ENCODE measurements at places on chromosomes 5 and 9.

DNA sequence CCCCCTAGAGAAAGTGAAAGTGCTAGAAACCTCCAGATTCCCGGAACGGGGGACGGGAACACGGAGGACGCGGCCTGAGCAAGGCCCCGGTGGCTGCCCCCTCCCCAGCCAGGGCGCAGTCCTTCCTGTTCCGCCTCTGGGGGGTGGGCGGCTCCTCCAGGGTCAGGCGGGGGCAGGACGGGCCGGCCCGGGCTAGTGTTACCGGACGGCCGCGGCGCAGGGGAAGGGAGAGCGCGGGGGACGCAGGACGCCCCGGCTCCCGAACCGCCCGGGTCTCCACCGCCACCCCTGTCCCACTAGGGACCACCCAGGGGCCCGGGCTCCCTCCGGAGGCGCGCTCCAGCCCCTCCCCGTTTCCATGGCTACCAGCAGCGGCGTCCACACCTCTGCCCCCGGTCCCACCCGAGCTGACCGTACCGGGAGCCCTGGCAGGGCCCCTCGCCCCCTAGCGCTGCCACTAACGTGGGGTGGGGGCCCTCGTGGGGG lies 579 bp downstream of the SLC12A7 start:
- DNase-seq: peak; percentile 58

- DNase-seq: no peak
Measured at GRCh38 chr9:95879591-95879990, 4.1 kb downstream of the ERCC6L2 start.

DNA sequence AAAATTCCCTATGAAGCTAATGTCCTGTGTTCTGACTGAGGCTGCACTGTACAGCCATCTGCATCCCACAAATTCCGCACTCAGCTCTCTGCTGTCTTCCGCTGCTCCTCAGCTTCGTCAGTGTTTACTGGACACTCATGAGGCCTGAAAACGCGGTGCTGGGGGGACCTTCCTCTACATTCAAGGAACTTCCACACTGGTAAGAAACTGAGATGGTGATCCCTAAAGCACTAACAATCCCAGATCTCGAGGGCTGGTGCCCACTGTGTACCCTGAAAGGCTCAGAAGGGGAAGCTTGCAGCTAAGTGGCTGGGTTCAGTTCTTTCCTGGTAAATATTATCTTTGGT lies 117.9 kb downstream of the NRG2 start:
- no peak for DNase-seq

- no peak for DNase-seq
Measured at GRCh38 chr5:102764381-102765004, 9.4 kb downstream of the PAM start.

- DNase-seq: no peak
Measured at GRCh38 chr9:112764837-112765236, 14.3 kb downstream of the SNX30 start.

GRCh38 chr9:102445181-102445747 lies 549.9 kb upstream of the CYLC2 start:
- no peak for DNase-seq

- no peak for DNase-seq
Measured at GRCh38 chr5:143705381-143705780, 106.6 kb upstream of the HMHB1 start.

Measured in RPMI8226 (cell line).